ENCODE measurements at places on chromosomes 11 and 22.

GRCh38 chr22:23036684-23037428 is 33.5 kb upstream of the GNAZ start:
- no peak for DNase-seq

- no peak for DNase-seq
Measured at GRCh38 chr11:120950880-120951279, 73.0 kb upstream of the TBCEL start.

GRCh38 chr11:122721201-122721963 is 65.9 kb downstream of the UBASH3B start:
- no peak for DNase-seq

GRCh38 chr11:45102810-45103621 is 43.4 kb upstream of the PRDM11 start:
- DNase-seq = peak; percentile 53

DNA sequence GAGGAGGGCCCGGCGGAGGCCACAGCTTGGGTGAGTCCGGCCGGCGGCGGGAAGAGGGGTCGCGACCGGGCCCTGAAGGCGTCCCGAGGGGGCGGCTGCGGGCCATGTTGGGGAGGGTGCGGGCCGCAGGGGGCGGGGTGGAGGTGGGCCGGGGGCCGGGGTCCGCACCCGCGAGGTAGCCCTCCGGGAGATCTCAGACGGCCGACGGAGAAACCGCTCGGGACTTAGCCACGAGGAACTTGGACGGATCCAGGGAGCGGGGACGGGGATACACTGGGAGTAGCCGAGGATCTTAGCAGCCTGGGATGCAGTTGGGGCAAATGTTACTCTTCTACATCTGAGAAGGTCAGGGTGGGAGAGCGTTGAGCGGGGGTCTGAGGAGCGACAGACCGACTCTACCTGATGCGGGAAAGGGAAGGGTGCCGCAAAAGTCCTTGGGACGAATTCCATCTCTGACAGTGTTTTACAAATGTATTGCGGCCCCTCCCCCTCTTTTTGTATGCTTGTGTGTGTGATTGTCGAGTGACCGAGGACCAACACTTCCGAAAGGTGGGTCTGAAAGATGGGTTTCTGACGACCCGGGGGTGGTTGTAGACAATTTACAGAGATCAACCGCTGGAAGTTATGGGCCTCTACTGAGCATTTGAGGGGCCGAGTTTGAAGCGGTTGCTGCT is 658 bp downstream of the STIP1 start:
- no peak for DNase-seq

DNA sequence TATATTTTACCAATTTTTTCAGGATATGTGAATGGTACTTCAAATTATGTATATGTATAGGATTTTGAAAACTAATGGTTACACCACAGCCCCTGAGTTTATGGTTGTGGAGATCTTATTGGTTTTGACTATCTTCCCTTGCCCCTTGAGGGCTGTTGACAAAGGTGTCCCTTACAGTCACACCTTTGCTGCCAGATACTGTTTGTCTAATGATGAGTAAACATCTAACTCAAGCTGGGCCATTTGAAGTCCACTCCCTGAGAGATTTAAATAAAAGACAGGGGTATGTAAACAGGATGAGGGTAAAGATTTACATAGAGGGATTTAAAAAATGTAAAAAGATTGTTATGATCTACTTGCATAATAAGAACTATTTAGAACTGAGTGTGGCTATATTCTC is 38.9 kb upstream of the LUZP2 start:
- no peak for DNase-seq

DNA sequence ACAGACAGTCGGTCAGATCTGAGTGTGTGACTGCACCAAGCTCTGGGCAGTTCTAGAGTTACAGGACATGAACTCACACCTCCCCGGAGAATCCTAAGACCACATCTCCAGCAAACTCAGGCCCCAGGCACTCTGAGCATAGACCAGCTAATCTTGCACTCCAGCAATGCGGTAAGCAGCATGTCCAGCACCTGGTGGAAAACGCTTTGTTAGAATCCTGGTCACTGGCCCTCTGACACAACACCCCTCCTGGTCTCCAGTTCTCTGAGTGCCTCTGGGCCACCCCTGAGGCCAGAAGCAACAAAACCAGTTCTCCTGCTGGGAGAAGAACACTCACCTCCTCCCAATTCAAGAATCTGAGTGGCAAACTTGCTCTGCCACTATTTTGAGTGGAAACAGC is 82.7 kb upstream of the TMEM45B start:
- DNase-seq = no peak

- DNase-seq = peak; percentile 18
Measured at GRCh38 chr11:128757235-128757711, 63.4 kb downstream of the FLI1 start.
